Stimulated activated CD4-positive, alpha-beta T cell treated with anti-CD3 and anti-CD28 coated beads, Interleukin-15, amount 100 ng/mL, for 24 hours (primary cell): ENCODE measurements at places on chromosomes 11 and 22.

- no peak for DNase-seq
Measured at GRCh38 chr11:107704451-107704850, 7.4 kb downstream of the SLN start.

- DNase-seq = no peak
Measured at GRCh38 chr22:36562261-36562835, 33.4 kb upstream of the EIF3D start.

GRCh38 chr11:35035894-35036408 lies 103.0 kb upstream of the CD44 start:
- no peak for DNase-seq

GRCh38 chr11:19968860-19969259 lies 191.4 kb downstream of the DBX1 start:
- DNase-seq = no peak

DNA sequence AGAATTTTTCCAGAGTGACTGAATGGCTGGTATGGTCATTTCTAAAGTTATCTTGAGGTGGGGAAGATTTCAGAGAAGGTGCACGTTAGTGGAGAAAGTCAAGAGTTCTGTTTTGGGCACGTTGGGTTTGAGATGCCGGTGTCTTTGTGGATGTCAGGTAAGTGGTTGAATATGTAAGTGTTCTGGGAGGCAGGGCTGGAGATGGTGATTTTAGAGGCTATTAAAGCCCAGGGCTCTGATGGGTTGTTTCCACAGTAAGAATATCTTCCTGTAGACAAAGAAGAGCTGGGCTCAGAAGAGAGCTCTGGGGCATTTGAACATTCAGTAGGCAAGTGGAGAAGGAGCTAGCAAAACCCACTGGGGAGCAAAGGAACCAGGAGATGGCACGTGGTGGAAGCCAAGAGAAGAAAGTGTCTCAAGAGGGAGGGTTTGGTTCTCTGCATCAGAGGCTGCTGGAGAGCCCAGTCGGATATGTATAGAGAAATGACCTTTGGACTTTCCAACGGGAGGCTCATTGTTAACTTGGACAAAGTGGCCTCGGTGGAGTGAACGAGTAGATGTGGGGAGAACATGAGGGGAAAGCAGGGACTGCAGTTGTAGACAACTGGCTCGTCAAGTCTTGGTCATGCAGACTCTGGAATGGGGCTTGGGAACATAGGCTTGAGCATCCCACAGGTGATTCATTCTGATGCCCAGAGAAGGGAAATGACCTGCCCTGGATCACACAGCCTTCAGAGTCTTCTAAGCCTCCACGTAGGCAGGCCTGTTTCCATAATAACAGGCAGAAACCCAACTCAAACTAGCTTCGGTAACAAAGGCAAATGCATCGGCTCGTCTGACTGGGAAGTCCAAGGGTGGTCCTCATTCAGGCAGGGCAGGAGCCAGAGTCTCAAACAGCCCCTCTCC lies 98.4 kb upstream of the PARVA start:
- no peak for DNase-seq

DNA sequence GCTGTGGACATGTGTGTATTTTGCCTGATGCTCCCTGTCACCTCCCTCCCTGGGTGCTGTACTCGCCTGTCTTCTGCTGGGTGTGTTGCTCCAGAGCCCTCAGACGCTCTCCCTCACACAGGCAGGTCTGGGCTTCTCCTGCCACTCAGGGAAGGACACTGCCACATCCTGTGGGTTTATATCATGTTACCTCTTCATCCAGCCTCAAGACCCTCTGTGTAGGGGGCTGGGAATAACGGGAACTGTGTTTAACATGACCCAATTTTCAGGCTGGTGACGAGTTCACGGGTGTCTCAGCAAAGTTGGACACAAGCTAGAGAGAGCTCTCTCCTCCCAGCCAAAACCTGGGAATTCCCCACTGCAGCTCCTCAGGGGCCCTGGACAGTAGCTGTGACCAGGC lies 24.6 kb downstream of the MYBPC3 start:
- no peak for DNase-seq
